ENCODE measurements at places on chromosomes 5 and 9.
A peak's percentile ranks its signal among the peaks of the same experiment; 100 is the strongest.

- DNase-seq, result peak; percentile 56
Observed at GRCh38 chr5:35182910-35183535, 47.3 kb downstream of the PRLR start.

DNA sequence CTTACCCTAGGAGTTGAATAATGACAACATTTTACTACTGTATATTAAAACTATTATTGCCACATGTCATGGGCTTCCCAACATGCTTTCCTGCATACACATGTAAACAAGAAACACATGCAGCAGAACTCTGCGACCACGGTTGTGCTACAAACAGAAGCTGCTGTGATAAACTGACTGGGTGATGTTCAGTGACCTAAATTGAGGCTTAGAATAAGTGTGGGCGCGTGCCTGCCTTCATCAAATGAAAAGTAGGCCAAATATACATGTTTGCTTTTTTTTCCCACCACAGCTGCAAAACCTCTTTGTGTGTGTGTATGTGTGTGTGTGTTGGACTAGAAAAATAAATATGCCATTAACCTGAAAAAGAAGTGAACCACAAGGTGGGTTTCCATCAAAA is 1202.1 kb downstream of the PTPRD start:
- no peak for DNase-seq

DNA sequence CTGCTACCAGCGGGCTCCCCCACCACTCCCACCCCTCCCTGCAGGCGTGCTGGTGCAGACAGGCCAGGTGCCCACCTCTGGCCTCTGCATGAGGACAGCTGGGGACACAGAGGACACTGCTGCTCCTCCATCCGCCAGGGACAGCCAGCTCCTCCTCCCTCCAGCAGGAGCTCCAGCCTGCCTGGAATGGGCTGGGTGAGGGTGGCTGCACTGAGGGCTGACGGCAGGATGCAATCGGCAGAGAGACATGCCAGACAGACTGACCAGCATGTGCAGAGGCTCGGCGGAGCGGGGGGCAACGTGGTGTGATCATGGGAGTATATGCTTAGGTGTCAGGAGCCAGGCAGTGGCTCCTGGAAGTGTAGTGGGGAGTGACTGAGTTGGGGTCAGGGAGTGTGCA is 68.4 kb downstream of the RASGEF1C start:
- DNase-seq, result no peak

DNA sequence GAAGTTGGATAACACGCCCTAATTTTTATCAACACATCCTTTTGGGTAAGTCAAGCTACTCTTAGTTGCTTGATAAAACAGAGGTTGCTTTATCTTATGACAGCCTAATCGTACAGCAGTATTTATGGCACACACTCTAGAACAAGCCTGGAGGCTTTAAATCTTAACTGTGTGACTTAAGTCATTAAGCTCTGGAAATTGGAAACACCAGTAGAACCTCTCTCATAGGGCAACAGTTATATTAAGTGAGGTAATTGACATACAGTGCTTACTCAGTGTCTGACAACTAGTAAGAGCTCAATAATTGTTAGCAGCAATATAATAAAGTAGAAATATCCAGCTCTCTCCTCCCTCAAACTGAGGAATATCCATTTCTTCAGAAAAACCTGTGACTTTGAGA is 808.9 kb upstream of the WWC1 start:
- DNase-seq, result no peak

DNA sequence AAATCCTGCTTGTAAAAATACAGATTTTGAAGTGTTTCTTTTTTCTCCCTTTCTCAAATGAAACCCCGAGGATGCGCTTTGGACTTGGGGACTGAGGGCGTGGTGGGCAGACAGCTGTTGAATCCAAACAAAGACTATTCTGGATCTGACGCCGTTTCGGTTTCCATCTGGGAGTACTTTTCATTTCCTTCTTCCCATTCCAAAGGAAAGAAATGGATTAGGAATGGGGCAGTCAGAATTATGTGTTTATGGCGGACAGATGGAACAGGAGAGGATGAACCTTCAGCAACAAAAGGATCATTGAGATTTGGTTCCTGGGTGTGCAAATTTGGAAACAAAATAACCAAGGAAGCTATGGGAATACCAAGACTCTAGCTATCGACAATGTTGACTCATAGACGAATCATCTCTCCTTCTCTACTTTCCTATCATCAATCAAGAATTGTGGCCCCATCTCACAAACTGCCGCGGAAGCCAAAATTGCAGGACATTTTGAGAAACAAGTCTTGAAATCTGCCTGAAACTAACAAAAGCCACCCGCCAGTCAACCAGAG is 300.6 kb downstream of the PARP8 start:
- no peak for DNase-seq

DNA sequence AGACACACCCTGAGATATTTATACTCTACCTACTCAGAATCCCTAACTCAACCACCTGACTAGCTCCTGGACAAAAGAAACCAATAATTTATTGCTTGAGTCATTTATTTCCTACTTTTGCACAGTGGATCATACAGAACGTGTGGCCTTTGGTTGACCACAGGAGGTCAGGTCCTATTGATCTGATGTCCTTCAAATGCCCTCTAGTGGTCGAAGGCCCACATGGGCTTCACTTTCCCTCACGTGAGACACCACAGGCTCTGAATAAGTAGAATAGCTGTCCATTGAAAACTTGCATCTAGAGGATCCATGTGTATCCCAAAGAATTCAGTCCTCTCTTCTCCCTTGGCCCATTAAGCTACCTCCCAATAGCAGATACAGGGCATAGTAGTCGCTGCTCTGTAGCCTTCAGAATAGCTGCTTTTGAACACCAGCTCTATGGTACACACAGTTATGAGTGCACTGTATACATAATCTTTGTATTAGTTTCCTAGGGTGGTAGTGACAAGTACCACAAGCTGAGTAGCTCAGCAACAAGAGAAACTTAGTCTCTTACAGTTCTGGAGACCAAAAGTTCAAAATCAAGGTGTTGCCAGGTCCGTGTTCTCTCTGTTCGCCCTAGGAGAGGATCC is 177.6 kb upstream of the SMARCA2 start:
- DNase-seq, result peak; percentile 62

- peak; percentile 0 for DNase-seq
Observed at GRCh38 chr9:93678199-93679019, 102.0 kb downstream of the PHF2 start.

GRCh38 chr9:72856972-72857623 is 95.8 kb downstream of the ALDH1A1 start:
- peak; percentile 18 for DNase-seq

GRCh38 chr5:156534085-156534484 is 207.1 kb downstream of the SGCD start:
- DNase-seq, result no peak

GRCh38 chr5:8577792-8578191 is 708.8 kb downstream of the MTRR start:
- DNase-seq, result no peak

DNA sequence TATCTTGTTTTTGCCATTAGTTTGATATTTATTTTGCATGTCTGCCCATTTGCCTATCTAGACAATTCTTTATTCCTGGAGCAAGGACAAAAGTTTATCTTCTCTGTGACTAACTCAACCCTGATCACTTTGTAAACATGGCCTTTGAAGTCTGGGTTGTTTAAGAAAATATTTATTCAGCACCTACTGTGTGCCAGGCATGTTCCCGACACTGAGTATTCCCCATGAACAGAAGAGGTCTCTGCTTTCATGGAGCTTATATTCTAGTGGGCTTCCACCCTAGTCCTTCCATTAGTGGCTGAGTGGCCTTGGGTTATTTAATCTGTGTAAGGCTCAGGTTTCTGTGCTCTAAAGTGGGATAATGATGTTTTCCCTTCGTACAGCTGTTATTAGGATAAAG is 49.7 kb downstream of the SEMA6A start:
- DNase-seq, result no peak
